ENCODE measurements at places on chromosomes 2 and 18.

DNA sequence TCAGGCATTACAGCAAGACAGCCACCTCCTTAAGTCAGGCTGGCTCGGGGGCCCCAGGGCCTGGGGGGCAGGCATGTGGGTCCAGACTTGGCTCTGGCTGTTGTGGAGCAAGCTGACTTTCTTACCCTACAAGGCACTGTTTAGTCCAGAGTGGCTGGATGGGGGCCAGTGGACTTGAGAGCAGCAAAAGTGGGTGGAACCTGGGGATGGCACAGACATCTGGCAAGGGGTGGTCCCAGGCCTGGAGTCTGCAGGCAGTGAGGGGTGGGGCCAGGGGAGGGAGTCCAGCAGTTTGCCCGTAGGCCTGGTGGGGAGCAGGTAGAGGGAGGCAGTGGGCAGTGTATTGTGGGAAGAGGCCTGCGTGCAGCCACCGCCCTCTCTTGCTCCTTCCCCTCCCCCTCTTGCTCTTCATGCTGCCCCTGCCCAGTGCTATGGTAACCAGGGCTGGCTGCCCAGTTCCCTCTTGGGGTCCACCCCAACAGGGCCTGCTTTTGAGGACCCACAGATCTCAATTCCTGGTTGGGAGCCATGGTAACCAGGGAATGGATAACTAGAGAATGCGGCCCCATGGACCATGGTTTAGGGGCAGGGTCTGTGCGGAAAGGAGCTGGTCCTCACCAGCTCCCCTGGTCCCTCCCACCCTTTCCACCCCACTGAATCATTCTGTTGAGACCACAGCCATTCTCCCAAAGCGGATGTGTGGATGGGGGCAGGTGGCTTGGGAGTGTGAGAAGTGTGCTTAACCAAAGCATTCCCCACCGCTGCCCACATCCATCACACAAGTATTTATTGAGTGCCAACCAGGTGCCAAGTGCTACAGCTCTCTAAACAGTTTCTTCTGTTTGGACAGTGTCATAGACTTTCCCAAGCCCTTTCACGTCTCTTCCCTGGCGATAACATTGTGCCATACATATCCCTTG, 19.3 kb downstream of the SPEG start:
- no peak for DNase-seq

- DNase-seq = no peak
These were observed 128.7 kb downstream of the XIRP2 start for GRCh38 chr2:167017021-167017420.

DNA sequence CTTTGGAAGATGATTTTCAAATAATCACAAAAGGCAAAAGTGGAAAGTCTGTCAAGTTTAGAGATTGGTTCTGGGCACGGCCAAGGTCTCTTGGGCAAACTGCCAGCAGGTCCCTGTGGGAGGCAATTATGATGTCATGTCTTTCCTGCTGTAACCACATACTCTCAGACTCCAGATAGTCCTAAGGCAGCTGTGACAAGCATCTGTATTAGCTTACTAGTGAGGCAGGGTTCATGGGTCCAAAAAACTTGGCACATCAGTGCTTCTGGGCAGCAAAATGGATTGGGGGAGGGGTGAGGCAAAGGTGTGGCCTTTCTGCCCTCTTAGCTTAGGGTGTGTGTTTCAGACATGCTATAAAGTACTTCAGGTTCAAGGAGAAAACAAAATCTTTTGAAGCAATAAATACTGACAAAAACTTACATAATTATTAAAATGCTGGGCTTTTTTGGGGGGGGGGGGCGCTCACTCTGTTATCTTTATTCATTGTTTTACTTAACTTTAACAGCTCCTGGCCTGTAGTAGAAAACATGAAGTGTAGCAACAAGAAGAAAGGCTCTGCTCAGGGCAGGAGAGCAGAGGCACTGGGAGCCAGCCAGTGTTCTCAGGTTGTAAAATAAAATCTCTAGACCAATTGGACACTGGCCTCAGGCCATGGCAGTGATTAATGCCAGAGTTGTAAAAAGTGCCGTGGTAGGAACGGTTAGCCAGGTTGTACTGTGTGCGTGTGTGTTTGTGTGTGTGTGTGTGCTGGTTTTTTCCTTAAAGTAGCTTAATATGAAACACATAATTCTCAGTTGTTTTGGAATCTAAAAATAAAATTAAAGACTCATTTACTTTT, 14.3 kb upstream of the TANC1 start:
- no peak for DNase-seq

DNA sequence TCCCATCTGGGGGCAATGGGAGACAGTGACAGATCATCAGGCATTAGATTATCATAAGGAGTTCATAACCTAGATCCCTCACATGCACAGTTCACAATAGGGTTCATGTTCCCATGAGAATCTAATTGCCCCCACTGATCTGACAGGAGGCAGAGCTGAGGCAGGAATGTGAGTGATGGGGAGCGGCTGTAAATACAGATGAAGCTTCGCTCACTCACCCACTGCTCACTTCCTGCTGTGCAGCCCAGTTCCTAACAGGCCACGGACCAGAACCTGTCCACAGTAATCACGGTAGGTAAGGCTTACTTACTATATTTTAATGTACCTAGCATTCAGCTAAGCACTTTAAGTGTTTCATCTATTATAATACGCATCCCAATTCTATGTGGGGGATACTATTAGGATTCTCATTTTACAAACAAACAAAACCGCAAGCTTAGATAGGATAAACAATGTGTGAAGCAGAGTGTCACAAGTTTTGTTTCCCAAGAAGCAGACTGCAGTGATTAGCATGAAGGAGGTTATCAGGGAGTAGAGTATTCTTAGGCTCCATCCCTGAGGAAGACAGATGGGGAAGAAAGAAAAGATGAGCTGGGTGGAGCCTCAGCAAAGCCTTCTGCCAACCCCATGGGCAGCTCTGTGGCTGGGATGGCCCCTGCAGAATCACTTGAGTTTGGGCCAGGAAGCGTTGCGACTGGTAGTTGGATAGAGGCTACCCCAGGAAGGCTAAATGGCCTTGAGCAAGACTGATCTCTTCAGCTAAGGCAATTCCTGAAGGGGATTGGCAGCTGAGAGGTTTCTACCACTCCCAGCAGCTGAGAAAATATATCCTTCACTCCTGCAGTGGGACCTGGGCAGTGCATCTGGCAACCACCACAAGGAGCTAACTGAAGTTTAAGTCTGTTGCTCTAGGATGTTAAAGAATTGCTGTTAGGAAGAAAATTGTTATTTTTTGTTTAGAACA, 133.1 kb downstream of the MREG start:
- no peak for DNase-seq

GRCh38 chr18:2480536-2480935, 90.8 kb downstream of the METTL4 start:
- no peak for DNase-seq

- DNase-seq = no peak
These were observed 3.0 kb upstream of the ASB1 start for GRCh38 chr2:238423561-238424312.

GRCh38 chr2:42522035-42522434, 28.3 kb upstream of the KCNG3 start:
- DNase-seq = no peak

DNA sequence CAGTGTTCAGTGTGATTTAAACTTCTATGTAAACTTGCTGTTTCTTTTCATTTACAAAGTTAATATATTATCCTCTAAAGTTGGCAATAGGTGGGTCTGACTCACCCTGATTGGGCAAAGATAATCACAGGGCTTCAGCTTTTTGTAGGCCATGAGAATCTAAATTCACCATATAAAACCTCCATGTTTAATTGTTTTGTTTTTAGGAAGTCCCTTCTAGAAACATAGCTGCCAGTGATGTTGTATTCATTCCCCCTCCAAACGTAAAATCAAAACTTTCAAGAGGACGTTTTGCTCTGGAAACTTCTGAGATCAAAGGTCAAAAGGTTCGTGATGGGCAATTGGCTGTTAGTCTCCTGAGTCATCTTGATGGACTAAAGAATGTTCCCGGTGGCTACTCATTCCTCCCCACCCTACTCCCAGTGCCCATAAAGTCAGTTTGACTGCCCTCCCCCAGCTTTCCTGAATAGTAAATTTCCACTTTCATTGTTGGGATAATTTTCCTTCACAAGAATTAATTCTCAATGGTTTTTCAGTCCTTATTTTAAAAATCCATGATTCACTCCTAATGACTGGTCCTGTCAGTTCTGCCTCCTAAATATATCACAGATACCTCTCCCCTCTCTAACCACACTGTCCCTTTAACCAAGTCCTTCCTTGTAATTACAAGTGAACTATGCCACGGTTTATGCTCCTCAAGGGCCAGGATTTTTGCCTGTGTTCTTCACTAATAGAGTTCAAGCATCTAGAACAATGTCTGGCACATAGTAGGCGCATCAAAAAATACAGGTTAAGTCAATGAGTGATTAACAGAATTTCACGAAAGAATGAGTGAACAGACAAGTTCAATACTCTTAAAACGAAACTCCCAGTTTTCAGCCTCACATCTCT, 164.4 kb upstream of the VRK2 start:
- DNase-seq = no peak

- DNase-seq = no peak
These were observed 152.6 kb upstream of the TTC39C start for GRCh38 chr18:23861805-23862470.

GRCh38 chr18:23135550-23136325, 453 bp downstream of the CABLES1 start:
- DNase-seq = no peak

DNA sequence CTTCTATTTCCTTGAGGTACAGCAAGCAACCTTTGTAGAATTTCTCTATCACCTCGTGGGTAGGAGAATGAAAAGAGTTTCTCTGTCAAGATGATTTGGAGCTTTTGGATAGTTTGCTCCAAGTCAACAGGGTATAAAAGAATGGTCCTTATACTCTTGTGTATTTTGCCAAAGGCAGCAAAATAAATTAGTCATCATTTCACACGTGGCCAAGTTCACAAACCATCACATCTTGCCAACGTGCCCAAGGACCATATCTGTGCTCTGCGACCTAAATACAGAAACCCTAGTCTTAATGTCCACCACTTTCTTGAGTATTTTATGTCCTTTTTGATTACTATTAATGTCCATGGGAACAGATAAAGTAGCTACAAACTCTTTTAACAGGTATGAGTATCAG, 262.9 kb downstream of the AFF3 start:
- DNase-seq = no peak

DNA sequence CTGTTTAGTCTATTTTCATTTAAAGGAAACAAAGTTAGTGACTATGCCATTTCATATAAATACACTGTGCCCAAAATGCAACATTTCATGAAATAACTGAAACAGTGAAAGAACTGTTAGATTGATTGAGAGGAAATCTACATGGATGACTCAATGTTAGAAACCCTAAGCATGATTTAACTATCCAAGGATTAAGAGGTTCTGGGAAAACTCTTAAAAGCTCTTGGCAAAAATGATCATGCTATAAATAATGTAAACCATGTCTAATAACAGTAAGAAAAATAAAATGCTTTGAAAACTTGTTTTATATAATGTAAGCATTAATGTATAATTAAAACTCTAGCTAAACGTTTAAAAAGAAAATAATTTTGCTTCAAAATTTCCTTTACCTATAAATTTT, 23.5 kb downstream of the MMADHC start:
- no peak for DNase-seq

GRCh38 chr2:218343591-218343990, 13.1 kb upstream of the CATIP start:
- DNase-seq = no peak

DNA sequence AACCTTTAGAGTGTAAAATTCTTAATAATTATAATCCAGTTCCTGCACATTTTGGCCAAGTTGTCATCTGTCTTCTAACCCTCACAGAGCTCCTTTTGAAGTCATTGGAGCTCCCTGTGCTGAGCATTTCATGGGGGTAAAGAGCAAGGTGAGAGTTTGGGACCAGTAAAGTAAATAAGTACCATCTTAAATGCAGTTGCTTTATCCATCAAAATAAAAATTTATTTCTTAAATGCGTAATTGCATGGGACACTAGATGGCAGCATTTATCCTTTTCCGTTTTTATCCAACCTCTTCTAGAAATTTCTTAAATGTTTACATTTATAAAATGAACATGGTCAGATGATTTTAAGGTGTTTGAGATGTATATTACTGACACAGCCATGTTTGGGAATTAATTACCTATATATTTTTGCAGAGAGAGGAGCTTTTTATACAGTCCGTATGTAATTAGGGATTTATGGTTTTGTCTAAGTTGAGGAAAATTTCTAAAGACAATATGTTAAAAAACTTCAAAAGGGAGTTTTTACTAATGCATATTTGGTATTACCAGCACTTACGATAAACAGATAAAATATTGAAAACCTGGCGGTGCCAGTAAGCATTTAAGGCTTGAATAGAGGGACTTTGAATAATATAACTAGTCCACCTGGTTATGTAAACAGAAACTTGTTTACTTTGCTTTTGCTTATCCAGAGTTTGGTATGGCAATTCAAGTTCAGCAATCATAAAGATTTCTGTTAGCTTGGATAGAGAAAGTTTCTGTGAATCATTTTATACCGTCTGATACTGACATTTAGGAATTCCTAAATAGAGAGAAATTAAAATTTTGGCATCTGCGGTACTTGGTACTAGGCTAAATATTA, 54.5 kb downstream of the ACSL3 start:
- DNase-seq = no peak

- DNase-seq = no peak
These were observed 338.4 kb downstream of the ZNF804A start for GRCh38 chr2:184936761-184937160.

DNA sequence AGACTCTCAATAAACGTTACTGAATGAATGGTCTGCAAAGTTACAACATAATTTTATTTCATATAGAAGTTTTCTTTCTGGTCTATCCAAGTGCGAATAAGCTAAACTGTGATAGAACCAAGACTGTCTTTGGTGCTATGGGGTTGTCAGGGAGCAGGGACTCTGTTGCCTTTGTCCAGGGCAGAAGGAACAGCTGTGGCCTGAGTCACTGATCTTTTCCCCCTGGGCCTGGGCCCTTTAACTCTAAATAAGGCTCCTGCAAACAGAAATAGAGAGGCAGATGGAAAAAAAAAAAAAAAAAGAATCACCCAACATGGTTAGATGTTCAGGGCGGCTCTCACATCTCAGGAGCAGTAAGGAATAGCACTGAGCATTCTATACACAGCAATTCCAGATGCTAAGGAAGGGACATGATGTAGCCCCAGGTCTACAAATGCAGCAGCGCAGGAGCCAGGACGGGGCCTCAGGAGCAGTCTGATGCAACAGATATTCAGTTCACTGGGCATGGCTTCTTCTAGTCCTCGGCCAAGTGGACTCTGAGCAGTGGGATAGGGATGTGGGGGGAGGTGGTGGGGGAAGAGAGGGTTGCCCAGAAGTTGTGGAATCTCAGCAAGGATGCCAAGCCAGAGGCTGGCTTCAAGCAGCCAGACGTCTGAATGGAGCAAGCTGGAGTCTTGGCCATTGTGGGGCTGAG, 247.1 kb upstream of the SIX2 start:
- DNase-seq = no peak

DNA sequence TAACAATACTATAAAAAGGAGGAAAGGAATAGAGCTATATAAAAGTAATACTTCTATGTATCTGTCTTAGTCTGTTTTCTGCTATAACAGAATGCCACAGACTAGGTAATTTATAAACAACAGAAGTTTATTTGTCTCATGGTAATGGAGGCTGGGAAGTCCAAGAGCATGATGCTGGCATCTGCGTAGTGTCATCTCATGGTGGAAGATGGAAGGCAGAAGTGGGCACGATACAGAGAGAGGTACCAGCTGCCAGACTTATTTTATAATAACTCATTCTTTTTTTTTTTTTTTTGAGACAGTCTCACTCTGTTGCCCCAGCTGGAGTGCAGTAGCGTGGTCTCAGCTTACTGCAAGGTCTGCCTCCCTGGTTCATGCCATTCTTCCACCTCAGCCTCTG, 4.3 kb downstream of the DHX57 start:
- DNase-seq = no peak

Measured in effector CD4-positive, alpha-beta T cell (primary cell).